Activated CD4-positive, alpha-beta T cell treated with anti-CD3 and anti-CD28 coated beads for 36 hours (primary cell): ENCODE measurements at places on chromosomes 3 and 15. TPM values are rescaled to one million over a fixed set of nuclear protein-coding genes. Genes with fewer than 3 reads are reported as not detected.

GHSR gene
- not detected for total RNA-seq

GRCh38 chr3:58271901-58272501 is 34.0 kb upstream of the RPP14 start:
- DNase-seq, result peak; percentile 25

PIK3CB gene
- 16.2 TPM for total RNA-seq

DNA sequence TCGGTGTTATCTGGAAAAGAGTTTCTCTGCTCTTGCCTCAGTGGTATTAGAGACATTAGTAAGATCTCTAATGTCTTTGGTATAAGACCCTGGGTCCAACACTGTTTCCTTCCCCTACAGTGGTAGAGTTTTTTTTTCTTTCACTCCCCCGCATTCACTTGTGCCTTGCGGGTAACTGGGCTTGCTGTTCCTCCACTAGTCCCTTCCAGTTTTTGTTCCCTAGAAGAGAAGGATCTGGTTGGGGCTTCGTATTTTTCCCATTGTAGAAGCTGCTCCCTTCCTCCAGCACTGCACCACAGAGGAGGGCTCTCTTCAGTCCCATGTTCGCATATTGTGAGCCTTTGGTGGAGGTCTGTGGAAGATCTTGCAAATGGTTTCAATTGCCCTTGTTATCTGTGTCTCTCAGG is 13.7 kb downstream of the CTDSPL2 start:
- no peak for DNase-seq

EOMES gene
- total RNA-seq, result 0.25 TPM

ZBBX gene
- not detected for total RNA-seq

ZIC1 gene
- not detected for total RNA-seq

TPM1 gene
- 8.9 TPM for total RNA-seq

USP50 gene
- not detected for total RNA-seq

CRABP1 gene
- 0.96 TPM for total RNA-seq

GRCh38 chr15:72358650-72359171 is 17.1 kb downstream of the HEXA start:
- peak; percentile 7 for DNase-seq

DNA sequence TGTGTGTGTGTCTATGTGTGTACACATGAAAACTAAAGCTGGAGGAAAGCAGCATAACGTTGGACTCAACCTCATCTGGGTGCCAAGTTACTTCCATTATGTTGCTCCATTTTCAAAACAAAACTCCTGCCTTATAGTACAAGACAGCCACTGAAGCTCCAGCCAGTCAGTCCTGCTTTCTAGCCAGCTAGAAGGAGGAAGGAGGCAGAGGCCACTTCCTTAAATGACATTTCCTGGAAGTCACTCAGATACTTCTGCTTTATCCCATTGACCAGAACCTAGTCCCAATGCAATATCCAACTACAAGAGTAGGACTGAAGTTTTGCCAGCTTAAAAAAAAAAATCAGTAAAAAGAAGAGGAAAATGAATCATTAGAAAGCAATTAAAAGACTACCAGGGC is 31.7 kb downstream of the CADPS start:
- no peak for DNase-seq

- DNase-seq, result no peak
Measured at GRCh38 chr3:148092624-148093347, 604.9 kb upstream of the AGTR1 start.

- no peak for DNase-seq
Measured at GRCh38 chr15:43260011-43260615, 6.6 kb downstream of the TGM5 start.

DNA sequence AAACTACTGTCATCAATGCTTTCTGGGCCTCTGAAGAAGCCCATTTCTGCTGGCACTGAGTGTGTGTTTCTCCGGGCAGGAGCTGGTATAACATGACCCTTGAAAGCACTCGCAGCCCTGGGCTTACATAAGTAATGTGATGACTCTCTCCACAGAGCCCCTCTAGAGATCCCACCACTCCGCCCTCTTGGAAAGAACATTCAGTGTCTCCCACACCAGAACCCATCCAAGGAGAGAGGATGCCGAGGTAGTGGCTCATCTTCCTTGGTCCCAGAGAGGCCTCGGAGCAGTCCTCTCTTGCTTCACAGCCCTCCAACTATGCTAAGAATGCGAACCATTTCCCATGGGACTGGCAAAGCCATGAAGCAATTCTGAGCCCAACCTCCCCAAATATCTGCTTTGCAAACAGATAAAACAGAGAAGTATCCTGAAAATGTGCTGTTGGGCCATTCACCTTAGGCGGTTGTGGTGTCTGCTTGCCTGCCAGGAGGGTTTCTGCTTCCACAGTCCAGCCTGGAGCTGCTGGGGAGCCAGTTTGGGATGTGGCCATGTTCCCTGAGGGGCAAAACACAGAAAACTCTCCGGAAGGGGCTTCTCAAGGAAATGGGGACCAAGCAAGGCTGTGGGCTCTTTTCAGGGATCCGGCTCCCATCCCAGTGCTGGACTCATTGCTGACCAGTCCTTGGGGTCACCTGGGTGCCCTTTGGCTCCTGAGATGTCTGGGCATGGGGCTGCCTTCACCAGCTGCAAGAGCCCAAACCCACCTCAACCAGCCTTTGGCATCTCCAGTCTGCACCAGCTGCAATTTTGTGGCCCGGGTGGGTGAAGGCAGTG is 47.3 kb downstream of the AMOTL2 start:
- no peak for DNase-seq

GOLGA6L6 gene
- not detected for total RNA-seq

GRCh38 chr3:141011232-141011996 is 39.7 kb upstream of the SPSB4 start:
- peak; percentile 93 for DNase-seq

GRCh38 chr3:141812586-141812985 is 49.4 kb downstream of the GRK7 start:
- no peak for DNase-seq

DNA sequence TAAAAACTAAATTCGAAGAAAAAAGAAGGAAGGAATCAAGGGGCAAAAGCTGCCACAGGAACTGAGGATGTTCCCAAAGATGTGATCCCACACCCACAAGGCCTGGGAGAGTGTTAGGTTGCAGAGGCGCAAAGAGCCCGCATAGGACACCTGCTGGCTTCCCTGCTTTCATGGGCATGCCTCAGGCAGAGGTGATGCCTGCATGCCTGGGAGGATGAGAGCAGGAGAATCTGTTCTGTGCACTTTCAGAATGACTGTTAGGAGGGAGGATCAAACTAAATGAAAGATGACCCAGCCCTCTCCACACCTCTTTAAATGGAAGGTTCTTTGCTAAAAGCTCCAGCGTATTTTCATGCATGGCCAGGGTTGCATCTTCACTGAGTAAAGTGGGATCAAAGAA is 162.4 kb downstream of the PLCL2 start:
- no peak for DNase-seq

GRCh38 chr3:140765246-140765645 is 87.4 kb downstream of the TRIM42 start:
- DNase-seq, result no peak
